ENCODE measurements at places on chromosomes 6 and 20.

DNA sequence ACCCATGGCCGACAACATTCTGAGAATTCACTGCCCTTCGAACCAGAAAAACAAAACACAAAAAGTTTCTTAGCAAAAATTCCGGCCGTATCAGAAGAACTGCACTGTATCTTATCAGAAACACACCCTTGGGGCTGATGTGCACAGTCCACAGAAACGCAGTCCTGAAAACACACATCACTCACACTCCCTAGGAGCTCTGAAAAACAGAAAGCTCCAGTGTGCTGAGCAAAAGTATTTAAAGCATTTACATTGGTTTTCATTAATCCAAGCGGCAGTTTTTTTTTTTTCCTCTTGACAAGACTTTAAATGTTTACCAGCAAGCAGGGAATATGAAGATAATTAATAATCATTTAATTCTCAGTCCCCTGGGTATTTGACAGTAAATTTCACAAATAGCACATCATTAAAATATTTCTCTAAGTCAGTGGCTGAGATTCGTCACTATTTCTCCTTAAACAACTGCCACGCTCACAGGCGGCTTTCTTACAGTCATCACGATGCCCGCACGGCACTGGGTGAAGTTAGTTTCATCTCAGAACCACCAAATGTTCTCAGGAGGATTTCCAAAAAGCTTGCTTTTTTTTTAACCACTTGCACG is 13.3 kb downstream of the NFATC2 start:
- no peak for DNase-seq

GRCh38 chr6:50353603-50354002 is 303.9 kb upstream of the DEFB112 start:
- no peak for DNase-seq

- DNase-seq, result no peak
Observed at GRCh38 chr20:24359321-24360027, 110.0 kb upstream of the SYNDIG1 start.

DNA sequence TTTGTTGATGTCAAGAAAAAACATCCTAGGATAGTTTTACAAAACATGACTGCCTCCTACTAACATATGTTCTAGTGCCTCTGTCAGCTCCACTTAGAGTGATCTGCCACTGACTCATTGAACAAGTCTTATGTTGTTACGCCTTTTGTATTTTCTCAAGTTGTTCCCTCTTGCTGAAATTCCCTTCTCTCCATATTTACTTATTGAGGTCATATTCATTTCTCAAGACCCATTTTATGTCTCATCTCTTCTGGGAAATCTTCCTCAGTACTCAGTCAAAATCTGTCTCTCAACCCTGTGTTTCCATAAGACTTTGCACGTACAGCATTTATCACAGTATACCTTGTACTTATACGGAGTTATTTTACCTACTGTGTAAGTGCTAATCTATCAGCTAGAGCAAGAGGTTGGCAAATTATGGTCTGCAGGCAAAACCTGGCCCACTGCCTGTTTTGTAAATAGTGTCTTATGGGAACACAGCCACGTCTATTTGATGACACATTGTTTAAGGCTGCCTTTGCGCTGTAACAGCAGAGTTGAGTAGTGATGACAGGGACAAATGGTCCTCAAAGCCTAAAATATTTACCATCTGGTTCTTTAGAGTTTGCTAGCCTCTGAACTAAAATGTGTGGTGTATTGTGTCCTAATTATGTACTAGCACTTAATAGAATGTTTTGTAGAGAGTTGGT is 83.4 kb downstream of the ADGRB3 start:
- no peak for DNase-seq

DNA sequence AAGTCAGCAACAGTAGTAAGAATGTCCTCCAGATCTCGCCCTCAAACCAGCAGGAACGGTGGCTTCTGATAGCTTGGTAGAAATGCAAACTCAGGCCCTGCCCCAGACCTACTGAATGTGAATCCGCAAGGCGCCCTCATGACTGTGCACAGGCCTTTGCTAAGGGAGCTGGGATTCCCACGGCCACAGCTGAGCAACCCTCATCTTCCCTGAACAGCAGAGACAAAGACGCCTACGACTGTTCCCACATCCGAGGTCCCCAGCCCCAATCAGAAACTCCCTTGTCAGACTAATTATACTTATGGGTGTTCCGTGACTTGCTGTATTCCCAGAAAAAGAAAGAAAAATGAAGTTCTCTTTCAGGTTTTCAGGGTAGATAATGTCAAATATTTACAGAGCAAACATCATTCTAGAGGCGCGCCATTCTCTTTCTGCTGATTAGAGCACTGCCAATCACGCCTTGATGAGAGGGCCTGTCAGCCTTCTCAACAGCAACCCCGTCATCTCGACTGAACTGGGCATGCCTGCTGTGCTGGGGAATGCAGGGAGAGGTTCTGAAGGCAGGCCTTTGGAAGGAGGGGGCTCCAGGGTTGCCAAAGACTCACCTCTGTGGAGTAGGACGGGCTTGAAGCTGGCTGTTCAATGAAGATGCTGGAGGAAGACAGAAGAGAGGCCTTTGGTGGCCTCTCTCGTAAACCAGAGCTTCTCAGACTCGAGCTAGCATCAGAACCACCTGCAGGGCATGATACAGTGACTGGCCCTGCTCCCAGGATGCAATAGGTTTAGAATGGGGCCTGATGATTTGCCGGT is 79.9 kb downstream of the ZNF217 start:
- no peak for DNase-seq

- no peak for DNase-seq
Observed at GRCh38 chr20:50523552-50524167, 13.5 kb downstream of the PTPN1 start.

- DNase-seq, result no peak
Observed at GRCh38 chr6:79180052-79180451, 54.4 kb downstream of the HMGN3 start.

- peak; percentile 91 for DNase-seq
Observed at GRCh38 chr6:16473184-16473907, 235.0 kb downstream of the GMPR start.

DNA sequence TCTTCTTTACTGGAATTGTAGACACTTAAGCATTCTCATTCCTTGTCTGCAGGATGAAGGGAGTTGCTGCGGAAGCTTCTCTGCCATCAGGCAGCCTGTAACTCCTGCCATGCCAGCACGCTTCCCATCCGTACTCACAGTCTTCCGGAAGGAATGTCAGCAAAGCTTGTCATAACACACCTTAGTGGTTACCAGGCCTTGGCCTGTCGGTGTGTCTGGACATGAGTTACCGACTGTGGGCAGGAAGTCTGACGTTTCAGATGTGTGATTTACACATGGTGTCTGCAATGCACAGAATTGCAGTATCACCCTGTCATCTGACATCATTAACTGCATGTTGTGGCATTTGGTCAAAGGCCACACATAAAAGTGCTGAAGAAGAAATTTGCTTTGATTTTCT is 102.2 kb downstream of the SLC24A3 start:
- no peak for DNase-seq

DNA sequence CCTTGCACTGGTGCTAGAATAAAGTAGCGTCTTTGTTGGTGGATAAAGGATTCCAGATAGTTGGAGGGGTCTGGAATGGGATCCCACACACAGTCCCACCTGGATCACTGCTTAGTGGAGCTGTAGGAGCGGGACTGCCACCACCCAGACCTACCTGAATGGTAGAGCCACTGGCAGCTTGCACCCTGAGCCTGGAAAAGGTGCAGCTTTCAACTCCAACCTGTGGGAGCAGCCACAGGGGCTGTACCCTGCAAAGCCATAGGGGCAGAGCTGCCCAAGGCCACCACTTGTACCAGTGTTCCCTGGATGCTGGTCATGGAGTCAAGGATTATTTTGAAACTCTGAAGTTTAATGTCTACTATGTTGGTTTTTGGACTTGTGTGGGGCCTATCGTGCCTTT is 26.9 kb downstream of the VTA1 start:
- no peak for DNase-seq

Measured in GM12864 (cell line).